ENCODE measurements at places on chromosomes 4 and X.

DNA sequence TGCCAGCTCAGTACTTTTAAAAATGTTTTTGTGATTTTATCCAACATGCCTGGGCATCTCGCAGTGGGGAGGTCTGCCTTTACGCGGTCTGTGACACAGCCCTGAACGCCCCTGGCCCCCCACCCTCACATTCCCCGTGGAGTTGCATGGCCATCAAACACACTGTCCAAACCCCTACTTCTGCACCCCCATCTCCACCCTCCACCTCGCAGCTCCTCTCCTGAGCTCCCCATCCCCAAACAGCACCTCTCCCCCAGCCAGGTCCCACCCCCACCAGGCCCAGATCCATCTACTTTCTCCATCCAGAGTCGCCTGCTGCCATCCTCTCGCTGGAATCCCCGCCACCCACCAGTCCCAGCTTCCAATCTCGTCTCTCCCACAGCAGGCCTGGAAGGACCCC is 9.5 kb downstream of the ZFYVE28 start:
- DNase-seq = no peak

- no peak for DNase-seq
These were observed 74.5 kb upstream of the HS3ST1 start for GRCh38 chr4:11503166-11503565.

- DNase-seq = no peak
These were observed 107.6 kb downstream of the ATXN3L start for GRCh38 chrX:13212191-13212651.

DNA sequence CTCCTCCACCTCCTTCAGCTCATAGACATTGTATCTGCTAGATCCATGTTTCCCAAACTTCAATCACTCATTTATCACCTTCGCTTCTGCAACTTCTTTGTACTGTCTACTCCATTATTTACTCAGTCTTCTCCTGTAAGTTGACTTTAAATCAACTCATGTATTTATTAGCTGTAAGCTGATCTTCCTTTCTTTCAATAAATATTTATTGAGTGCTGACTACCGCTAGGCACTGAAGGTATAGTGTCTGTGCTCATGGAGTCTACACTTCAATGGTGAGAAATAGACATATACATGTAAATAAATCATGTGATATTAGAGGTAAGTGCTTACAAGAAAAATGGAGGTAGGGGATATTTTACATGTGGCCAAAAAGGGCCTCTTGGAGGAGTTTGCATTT is 74.6 kb downstream of the RASL11B start:
- DNase-seq = no peak

DNA sequence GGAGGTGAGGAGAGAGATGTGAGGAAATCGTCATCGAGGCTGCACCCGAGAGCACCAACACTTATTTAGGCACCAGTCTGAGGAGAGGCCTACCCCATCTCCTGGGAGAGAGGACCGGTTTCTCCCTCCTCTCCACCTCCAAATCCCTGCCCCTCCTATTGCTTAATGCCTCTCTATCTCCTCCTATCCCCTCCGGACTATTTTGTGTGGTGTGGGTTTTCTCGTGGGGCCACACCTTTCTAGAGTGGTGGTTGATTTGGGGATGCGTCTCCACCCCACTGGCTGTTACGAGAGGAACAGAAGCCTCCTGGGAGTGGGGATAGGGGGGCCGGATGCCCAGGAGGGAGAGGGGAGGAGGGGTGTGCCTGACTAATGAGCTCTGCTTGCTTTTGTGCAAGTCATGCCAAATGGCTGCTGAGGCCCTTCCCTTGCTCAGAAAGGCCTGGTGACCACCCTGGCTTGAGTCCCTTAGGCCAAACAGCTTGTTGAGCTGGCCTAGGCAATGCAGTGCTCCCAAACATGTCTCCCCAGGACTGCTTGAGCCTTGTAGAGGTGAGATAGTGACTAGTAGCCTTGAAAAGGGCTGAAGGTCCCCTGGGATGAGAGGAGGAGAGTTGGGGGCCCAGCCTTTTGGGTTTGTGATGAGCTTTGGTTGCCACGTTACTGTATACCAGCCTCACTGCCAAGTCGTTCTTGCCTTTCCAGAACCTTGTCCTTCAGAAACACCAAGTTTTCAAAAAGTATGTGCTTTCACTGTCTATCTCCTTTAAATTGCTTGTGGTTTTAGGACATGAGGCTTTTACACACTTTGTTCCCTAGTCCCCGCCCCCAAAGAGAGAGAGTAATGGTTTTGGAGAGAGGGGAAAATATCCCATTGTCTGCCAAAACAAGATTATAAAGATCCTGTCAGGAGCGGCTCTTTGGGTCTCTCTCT is 1.2 kb downstream of the MSN start:
- peak; percentile 60 for DNase-seq

All from activated T-cell treated with anti-CD3 and anti-CD28 coated beads, Interleukin-2, amount 50 U/mL, for 1 hour (primary cell).